Activated T-helper 1 cell treated with Interleukin-2 at 50 U/mL for 16 hours (primary cell): ENCODE measurements at places on chromosomes 2 and 18.

- DNase-seq: no peak
Measured at GRCh38 chr2:19669559-19669958, 232.2 kb downstream of the TTC32 start.

DNA sequence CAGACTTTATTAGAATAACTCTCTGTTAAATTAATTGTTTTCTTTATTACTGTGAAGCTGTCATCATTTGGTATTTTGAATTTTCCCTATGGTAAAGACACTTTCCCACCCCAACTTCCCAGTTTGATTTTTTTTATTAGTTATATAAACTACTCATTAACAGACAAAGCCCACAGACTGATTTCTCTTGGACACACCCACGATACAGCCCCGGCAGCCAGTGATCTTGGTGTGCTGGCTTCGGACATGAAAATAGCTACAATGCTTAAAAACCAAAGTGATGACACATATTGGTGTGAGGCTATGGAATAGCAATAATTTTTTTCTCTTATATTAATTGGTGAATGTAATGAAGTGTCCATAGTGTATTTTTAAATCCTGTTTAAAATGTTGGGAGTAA lies 225.4 kb upstream of the SIX3 start:
- no peak for DNase-seq

DNA sequence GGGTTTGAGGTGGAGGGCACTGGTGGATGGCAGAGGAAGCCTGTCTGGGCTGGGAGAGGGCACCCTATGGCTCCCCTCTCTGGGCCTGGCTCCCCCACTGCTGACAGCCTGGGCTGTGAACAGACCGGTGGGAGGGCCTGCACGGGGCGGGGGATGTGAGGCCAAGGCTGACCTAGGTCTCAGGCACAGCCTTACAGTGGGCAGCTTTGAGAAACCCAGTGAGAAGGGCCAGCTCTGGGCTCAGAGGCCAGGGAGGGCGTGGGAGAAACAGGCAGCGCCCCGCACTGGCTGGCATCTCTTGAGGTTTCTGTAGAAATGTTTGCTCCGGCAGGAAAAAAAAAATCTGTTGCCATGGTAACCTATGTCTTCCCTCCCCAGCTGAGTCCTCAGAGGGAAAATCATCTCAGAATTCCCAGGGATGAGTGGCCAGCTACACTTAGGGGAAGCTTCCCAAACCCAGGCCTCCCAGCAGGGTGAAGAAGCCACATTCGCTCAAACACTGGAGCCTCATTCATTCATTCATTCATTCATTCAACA lies 71.7 kb upstream of the TAF1B start:
- no peak for DNase-seq

DNA sequence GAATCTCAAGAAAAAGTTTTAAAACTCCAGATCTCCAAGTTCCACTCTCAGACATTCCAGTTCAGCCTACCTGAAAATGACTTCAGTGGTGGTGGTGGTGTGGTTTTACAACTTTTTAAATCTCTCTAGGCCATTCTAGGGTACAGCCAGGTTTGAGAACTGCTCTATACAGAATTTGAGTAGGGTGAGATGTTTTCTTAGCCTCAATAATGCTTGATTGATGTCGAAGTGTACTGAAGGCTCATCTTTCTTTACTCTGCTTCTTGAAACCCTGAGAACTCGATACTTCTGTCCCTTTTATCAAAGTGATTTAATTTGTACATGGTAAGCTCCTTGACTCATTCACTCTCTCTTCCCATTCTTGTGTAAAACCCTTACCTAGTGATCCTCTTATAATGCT lies 143.8 kb downstream of the FAM124B start:
- DNase-seq: no peak
